COR-L47 (cell line): ENCODE measurements at places on chromosomes 1 and 21.
A peak's percentile ranks its signal among the peaks of the same experiment; 100 is the strongest.

- no peak for DNase-seq
Measured at GRCh38 chr1:198015309-198015708, 98.1 kb downstream of the LHX9 start.

DNA sequence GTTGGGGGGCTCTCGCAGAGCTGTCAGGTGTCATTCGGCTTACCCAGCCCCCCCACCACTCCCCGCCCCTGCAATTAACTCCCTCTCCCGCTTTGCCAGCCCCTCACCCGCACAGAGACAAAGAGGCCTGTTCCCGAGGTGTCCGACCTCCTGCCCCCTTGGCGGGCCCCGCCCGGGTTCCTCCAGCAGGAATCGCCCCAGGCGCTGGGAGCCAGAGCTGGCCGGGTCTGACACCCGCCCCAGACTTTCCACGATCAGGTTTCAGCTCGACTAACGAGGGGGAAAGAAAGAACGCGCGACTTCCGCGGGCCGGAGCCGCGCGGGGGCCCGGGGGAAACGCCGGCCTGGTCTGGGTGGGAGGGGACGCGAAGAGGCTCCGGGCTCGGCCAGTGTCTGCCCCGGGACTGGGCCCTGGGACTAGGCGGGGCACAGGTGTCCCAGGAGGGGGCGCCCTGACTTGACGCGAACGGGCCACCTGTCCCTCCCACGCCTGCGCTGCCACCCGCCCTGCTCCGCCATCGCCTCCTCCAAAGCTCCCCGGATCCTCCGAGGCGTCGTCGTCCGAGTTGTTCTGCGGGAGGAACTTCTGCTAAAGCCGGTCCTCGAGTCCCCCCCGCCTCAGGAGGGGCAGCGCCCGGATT lies 36.4 kb upstream of the HHAT start:
- DNase-seq: peak; percentile 32

- no peak for DNase-seq
Measured at GRCh38 chr1:151135433-151136385, 10.7 kb downstream of the SEMA6C start.

GRCh38 chr1:1014799-1015681 lies 1.7 kb downstream of the ISG15 start:
- DNase-seq: no peak

- DNase-seq: no peak
Measured at GRCh38 chr1:10823000-10823401, 26.6 kb upstream of the CASZ1 start.

GRCh38 chr1:33903210-33903589 lies 39.3 kb downstream of the HMGB4 start:
- no peak for DNase-seq

DNA sequence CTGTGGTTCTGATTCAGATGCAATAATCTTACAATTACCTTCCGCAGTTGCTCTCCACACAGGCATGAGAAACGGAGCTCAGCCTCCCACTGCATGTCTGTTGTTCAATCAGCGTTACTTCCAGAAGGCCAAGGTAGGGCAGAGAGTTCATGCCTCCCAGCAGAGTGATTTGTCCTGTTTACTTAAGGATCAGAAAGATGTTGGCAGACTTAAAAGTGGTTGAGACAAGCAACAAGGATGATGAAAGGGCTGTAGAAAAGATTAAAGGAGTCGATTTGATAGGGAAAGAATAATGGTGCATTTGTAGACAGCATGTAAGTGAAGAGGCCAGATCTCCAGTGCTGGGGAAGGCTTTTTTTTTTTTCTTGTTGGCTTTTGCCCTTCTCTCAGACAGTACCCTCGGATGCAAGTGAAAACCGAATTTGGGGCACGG lies 26.6 kb downstream of the ARMH1 start:
- DNase-seq: no peak

DNA sequence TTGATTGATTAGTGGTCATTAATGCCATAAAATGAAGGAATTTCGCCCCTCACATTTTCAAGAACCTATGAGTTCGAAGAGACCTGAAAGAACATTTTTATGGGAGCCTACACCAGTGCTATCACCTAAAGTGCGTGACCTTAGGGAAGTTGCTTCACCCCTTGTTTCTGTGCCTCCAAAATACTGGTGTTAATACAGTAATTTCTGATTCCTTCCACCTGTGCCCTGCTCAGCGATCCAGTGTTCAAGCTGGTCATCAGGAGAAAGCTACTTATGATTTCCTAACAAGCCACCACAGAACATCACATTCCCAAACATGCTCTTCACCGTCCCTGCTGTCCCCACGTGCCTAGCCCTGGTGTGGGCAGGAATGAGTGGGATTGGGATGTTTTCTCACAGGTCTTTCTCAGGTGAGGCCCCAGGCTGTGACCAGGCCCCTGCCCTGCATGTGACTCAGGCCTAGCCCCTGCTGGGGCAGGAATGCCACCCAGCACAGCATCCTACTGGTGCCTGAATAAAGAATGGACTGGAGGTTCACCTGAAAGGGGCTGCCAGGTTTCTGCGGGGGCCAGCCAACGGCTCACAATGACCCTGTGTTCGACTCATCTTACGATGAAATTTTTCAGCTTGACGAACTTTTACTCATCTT lies 60.3 kb downstream of the CD247 start:
- DNase-seq: no peak

- DNase-seq: peak; percentile 72
Measured at GRCh38 chr1:212432661-212433576, at the start of gene NENF. Gene NENF (plus strand): TSS chr1:212432920. CDS start chr1:212432944, 24 bp downstream.

DNA sequence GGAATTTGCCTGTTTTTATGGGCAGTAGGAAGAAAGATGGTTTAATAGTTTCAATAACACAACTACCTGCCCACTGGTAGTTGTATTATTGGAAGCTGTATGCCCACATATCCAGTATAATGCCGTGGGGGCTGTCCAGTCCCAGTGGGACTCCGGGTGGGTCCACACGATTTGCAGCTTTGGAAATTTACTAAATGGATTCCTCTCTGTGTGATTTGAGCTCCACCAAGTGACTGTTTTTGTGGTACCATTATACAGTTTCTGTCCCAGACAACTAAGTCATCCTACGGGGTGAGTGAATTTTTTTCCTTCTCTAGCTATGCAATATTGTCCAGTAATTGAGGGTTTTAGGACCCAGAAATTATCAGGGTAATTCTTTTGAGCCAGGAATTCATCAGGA lies 86.8 kb downstream of the PLA2G4A start:
- DNase-seq: no peak

DNA sequence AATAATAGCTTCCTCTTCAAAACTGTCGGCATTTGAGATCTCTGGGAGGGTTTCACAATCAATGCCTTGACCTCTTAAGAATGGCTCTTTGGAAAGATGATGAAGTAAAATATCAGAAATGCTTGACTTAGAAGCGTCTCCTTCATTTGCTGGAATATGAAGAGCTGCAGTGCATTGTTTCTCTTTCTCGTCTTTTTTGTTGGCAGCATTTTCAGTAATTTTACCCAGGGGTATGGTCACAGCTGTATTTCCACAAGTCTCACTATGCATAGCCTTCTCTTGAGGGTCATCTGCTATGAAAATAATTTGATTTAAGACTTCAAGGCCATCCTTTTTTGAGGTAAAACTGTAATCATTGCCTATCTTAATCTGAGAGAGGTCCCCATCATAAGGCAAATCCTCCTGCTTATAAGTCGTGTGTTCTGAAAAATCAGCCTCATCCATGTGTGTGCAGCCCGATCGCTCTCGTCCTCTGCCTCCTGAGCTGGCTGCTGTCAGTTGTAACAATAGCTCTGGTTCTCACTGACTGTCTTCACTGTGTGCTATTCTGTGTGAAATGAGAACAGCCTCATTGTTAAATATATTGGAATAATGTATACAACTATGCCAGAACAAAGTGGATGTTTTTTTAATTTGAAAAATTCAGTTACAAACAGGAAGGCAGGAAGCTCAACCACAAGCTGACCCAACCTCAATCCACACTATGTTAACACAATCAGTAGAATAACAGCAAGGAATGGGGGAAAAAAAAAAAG lies 4.5 kb downstream of the AKNAD1 start:
- no peak for DNase-seq

DNA sequence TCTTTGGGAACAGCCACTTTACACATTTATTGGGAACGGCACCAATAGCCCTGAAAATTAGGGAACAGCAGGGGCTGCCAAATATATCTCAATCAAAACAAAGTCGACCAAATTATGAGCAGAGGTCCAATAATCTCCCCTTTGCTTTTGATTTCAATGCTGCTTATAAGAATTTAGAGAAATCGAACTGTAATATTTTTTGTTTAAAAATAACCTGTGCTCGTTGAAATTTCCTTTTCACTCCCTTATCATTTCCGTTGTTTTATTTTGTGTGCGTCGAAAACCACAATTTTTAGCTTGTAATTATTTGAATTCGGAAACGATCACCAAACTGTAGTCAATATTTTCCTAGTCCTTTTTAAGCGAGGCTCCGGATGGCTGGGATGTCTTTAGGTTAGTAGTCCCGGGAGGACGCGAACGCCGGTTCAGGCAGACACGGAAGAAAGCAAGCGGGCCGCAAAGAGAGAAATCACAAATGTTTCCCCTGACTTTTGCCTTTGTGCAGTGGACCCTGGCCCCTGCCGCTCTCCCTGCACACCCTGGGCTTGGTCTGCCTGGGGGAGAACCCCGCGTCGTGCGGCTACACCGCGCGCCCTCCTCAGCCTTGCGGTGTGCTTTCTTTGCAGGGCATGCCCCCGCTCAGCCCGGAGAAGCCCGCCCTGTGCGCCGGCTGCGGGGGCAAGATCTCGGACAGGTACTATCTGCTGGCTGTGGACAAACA lies 2.3 kb downstream of the LHX9 start:
- DNase-seq: no peak

- peak; percentile 32 for DNase-seq
Measured at GRCh38 chr1:29237129-29237821, 953 bp downstream of the PTPRU start.

GRCh38 chr1:221829327-221830015 lies 87.6 kb upstream of the DUSP10 start:
- no peak for DNase-seq

DNA sequence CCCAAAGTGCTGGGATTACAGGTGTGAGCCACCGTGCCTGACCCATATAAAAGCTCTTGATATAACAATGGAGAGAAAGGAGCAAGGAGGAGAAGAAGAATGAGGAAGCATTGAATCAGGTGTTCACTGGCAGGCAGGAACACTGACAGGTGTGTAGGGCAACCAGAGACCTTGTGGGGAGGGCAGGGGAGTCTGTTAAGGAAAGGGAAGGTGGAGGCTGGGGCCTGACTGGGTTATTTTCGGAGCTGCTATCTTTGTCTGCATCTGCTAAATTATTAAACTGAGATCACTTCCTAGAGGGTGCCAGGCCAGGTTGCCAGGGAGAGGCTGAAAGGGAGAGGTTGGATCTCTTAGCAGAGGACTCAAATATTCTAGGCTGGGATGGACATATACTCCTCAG lies 6.8 kb upstream of the TRNP1 start:
- DNase-seq: no peak
